ENCODE measurements at places on chromosomes 13 and 19.

- DNase-seq, result no peak
Measured at GRCh38 chr13:75869981-75870380, 233.9 kb downstream of the LMO7 start.

- DNase-seq, result no peak
Measured at GRCh38 chr13:79735228-79735627, 254.3 kb downstream of the NDFIP2 start.

DNA sequence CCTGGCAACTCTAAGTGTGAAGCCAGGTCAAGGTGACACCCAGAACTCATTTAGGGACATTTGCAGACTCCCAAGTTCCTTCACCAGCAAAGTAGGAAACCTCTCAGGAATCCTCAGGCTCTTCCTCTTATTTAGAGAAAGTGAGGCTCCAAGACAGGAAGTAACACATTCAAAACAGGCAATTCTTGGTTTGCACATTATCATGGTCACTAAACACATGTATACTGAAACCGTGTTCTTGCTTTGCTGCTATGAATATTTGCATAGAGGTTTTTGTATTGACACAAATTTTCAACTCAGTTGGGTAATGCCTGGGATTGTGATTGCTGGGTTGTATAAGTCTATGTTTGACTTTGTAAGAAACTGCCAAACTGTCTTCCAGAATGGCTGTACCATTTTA is 13.2 kb upstream of the URI1 start:
- DNase-seq, result no peak

GRCh38 chr19:15265850-15266248 is 33.6 kb upstream of the EPHX3 start:
- DNase-seq, result peak; percentile 86

- no peak for DNase-seq
Measured at GRCh38 chr19:13036366-13036976, 41.2 kb downstream of the NFIX start.

- no peak for DNase-seq
Measured at GRCh38 chr19:39192846-39193245, 3.9 kb upstream of the NCCRP1 start.

DNA sequence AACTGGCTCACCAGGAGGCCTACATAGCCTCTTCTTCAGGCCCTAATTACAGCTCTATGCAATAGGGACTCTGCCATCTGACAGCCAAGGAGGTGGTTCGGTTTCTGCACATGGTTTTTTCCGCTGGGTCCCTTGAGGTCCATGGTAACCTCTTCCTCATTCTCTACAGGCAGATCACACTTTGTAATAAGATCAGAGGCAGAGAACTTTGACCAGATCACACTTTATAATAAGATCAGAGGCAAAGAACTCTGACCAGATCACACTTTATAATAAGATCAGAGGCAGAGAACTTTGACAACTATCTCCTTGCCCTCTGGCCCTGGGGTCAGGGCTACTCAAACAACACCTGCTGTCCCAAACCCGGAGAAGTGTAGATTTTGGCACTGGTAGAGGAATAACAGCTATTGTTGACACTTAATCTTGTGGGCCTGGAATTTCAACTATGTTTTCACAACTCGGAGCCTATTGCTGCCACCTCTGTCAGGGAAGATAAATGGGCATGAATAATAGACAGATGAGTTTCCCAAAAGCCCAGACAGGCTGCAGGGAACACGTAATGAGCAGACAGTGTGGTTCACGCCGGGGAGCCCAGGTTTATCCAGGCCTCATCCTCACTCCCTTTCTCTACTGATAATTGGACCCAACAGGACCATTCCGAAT is 246.1 kb downstream of the UQCRFS1 start:
- no peak for DNase-seq

DNA sequence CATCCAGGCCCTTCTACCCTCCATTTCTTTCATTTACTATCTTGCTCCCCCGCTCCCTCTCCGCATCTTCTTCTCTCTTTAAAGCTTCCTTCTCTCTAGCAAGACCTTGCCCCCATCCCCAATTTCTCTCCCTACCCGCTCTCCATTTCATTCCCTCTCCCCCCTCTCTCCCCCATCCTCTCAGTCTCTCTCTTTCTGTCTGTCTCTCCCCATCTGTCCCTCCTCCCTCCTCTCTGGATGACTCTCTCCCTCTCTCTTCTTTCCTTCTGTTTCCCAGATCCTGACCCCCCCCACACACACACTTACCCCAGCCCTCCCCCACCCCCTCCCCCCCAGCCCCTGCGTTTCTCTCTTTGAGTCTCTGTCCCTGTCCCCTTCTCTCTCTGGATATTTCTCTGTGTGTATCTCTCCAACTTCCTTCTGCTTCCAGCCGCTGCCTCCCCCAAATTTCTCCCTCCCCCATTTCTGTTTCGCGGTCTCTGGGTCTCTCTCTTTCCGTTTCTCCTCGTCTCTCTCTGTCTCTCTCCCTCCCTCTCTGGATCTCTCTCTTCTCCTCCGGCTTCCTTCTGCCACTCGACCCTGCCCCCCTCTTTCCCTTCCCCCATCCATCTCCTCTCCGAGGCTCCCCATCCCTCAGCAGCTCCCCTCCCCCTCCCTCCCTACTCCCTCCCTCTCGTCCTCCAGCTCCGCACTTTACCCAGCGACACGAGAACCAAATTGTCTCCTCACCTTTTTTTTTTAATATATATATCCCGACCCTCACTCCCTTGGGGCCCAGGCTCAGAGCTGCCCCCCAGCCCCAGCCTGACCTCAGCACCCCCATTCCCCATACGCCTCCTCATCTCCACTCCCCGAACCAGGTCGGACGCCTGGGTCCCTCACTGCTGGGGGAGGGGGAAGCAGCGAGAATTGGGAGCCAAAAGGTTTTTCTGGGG is 3.6 kb upstream of the CACNG8 start:
- DNase-seq, result no peak

- DNase-seq, result no peak
Measured at GRCh38 chr13:74032325-74032724, 101.9 kb downstream of the KLF12 start.

GRCh38 chr13:57740719-57741118 is 109.2 kb downstream of the PCDH17 start:
- peak; percentile 31 for DNase-seq
